Left forelimb (tissue), 1 donor: ENCODE measurements at places on chromosomes 12 and 14.
A peak's percentile ranks its signal among the peaks of the same experiment; 100 is the strongest.

DNA sequence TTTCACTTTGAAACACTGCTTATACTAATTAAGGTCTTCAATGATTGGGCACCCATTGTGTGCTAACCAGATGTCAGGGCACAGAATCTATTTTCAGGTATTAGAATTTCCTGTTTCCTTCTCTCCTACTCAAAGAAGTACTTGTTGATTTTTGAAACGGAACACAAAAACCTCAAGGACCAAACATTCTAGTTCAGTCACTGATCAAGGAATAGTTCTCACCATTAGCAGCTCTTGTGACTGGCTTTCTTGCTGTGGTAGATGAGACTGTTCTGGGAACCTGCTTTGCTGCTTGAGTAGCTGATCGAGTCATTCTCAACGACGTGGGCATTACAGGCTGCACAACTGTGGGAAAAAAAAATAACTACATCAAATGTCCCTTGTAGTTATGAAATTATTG, 11.0 kb downstream of the DLGAP5 start:
- no peak for DNase-seq

- no peak for DNase-seq
Measured at GRCh38 chr12:62882696-62883095, 52.3 kb downstream of the PPM1H start.

GRCh38 chr14:63701606-63702299, 26.1 kb downstream of the SGPP1 start:
- DNase-seq: no peak

DNA sequence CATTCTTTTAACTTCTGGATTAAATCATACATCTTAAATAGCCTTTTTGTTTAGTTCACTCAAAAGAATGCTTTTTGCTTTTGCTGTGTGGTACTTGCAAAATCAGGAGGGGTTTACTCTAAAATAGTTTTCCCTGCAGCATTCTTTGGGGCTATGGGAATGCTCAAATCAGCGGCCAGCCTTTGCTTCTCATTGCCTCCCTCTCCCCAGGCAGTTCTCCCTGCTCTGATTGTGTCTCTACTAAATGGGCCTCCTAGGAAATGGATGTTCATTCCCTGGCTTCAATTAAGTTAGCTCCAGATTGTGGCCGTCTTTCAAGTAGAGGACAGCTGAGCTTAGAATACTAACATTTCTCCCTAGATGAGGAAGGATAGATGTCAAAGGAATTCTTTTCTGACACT, 4.4 kb downstream of the TULP3 start:
- no peak for DNase-seq

GRCh38 chr12:116182359-116183063, 95.0 kb downstream of the MED13L start:
- DNase-seq: no peak

DNA sequence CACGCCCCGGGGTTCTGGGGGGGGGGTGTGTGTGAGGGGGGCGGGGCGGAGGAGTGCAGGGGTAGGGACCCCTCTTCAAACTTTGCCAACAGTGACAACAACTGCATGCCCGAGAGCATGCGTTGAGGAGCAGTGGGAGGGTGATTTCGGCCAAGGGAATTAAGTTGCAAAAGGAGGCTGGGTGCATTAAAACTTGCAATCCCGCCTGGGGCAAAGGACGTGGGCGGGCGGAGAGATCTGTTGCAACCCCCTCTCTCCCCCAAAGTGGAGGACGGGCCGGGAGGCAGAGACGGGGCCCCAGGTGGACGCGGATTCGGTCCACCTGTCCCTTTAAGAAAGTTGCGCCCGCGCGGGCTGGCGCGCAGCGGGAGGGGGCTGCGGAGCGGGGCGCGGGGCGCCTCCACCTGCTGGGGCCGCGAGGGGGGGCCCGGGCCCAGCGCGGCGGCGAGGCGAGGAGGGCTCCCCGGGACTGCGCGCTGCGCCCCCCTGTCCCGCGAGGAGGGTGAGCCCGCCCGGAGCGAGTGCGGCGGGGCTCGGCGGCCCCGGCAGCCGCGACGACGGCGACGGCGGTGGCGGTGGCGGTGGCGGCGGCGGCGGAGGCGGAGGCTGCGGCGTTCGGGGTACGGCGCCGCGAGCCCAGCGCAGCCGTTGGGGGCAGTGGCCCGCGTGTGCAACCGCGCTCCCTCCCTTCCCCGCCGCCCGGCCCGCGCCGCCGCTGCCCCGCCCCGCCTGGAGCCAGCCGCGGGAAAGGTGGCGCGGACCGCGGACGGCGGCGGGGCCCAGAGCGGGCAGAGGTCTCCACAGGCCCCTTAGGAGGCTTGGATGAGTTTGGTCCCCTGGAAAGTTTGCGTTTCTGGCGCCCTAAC, 530 bp upstream of the FOXN4 start:
- DNase-seq: no peak

- DNase-seq: peak; percentile 57
Measured at GRCh38 chr12:6295094-6295811, 15.2 kb upstream of the PLEKHG6 start.

- no peak for DNase-seq
Measured at GRCh38 chr12:106332536-106332935, 25.0 kb upstream of the POLR3B start.

DNA sequence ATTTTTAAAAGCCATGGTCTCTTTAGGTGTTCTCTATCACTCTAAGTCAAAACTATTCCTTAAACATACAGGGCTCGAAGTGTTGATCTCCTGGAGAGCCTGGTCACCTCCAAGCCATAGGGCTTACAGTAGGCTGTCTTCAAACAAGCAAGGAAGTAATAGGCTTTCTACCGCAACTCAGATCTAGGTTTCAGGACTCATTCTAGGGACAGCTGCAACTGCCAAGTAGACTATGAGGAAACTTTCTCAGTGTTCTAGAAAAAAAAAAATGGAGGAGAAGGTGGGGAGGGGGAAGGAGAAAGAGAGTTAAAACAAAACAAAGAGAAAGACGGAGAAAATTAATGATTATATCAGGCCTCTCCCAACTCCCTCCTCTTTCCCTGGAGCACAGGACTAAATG, 106.9 kb upstream of the ETV6 start:
- no peak for DNase-seq

- DNase-seq: peak; percentile 25
Measured at GRCh38 chr12:52310622-52311284, 10.4 kb downstream of the KRT83 start.

DNA sequence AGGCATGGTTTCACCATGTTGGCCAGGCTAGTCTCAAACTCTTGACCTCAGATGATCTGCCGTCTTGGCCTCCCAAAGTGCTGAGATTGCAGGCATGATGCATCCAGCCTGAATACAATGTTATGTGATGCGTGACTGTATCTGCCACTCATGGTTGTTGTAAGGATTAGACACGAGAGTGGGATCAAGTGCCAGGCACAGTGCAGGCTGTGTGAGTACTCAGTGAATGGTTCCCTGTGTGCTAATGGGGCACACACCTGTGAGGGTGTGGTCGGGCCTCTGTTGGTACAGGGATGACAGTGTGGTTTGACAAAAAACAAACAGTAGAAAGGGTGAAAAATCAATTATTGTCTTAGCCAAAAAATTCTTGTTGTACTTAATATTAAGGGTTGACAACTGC, 61.8 kb downstream of the TECPR2 start:
- DNase-seq: no peak

DNA sequence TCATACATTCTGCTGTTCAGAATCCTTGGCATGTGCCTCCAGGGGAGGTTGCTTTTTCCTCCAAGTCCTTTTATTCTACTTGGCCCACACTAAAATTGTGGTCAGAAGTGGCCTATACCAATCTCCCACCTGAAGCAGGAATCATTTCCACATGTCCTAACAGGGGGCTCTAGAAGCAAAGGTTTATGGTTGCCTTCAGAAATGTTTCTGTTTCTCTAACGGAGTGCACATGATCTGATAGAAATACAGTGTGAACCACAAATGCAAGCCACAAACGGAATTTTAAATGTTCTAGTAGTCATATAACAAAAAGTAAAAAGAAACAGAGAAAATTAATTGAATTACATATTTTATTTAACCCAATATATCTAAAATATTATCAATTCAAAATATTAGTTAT, 4.0 kb downstream of the PTGER2 start:
- DNase-seq: no peak

GRCh38 chr12:63045020-63045860, 105.8 kb downstream of the AVPR1A start:
- no peak for DNase-seq

- no peak for DNase-seq
Measured at GRCh38 chr12:6222078-6222654, 22.0 kb downstream of the CD9 start.

DNA sequence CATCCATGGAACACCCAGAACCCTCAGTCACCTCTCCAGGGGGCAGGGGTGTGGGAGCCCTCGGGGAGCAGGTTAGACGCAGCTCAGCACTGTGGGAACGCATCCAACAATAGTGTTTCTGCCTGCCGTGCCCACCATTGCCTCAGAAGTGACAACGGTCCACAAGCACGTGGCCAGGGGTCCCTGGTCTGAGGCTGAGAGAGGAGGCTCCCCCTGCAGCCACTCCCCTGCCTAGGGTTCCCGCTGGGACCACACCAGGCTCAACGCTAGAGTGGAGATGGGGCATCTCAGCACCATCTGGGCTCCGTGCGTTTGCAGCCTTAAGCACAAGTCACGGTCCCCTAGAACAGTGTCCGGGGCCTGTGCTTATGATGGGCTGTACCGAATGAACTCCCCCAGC, 62.7 kb downstream of the TESC start:
- DNase-seq: no peak

- DNase-seq: no peak
Measured at GRCh38 chr12:115223991-115224390, 540.0 kb upstream of the TBX3 start.

DNA sequence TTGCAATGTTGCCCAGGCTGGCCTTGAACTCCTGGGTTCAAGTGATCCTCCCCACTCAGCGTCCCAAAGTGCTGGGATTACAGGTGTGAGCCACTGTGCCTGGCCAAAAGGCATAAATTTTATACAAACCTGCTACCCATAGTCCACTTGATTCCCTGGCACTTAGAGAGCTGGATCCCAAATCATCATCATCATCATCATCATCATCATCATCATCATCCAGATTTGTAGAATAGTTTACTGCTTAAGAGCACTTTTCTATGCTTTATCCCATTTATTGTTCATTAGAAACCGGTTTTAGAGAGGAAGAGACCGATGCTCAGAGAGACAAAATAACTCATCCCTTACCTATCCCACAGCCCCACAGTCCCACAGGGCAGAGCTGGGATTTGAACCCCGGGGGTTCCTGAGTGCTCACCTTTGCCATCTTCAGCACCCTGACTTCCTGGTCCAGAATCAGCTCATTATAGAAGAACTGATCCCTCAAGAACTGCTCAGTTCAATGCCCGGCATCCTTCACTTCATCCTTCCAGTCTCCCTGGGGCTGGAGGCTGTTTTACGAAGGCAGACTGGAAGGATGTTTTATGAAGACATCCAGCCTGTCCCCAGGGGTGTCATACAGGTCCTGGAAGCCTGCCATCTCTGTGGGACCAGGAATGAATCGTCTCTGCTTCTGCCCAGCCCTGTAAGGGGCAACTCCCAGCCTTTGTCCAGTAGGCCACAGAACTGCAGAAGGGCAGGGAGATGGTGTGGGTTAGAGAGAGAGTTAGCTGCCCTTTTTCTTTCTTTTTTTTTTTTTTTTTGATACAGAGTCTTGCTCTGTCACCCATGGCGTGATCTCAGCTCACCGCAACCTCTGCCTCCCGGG, 20.2 kb upstream of the OASL start:
- no peak for DNase-seq

- no peak for DNase-seq
Measured at GRCh38 chr14:76343386-76343785, 32.6 kb upstream of the ESRRB start.

DNA sequence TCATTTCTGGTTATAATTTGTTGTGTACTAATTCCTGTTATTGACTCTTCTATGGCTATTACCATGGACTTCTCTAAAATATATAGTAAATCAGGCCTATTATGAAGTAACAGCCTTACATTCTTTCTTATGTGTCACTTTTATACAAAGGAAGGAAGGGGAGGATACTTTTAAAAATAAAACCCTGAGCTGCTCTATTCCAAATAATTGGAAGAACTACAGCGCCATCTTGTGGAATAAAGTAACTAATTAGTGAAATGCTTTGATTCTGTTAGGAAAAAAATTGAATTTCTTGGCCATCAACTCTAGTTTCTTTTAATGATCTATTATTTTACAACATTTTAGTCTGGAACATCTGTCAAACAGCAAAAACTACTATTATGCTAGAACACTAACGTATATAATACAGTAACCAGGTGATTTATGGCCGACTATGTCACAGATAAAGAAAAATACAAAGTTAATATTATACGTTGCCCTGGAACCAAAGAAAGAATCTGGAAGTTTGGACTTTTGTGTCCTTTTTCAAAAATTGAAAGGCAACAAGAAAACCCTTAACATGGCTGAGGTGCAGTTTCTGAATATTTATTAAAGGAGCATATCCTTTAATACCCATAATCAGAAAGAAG, 55.0 kb upstream of the NELL2 start:
- no peak for DNase-seq

GRCh38 chr12:63021116-63021515, 86.2 kb upstream of the PPM1H start:
- DNase-seq: no peak

GRCh38 chr12:119842380-119842779, 34.7 kb downstream of the CIT start:
- DNase-seq: no peak

- no peak for DNase-seq
Measured at GRCh38 chr14:77071938-77072388, 26.1 kb upstream of the CIPC start.

- peak; percentile 54 for DNase-seq
Measured at GRCh38 chr12:52043386-52044212, 7.6 kb upstream of the NR4A1 start.

- no peak for DNase-seq
Measured at GRCh38 chr12:76329159-76329558, 19.1 kb downstream of the BBS10 start.

GRCh38 chr14:37018571-37019240, 153.7 kb downstream of the SLC25A21 start:
- no peak for DNase-seq

- no peak for DNase-seq
Measured at GRCh38 chr12:23450810-23451209, 498.7 kb downstream of the SOX5 start.

DNA sequence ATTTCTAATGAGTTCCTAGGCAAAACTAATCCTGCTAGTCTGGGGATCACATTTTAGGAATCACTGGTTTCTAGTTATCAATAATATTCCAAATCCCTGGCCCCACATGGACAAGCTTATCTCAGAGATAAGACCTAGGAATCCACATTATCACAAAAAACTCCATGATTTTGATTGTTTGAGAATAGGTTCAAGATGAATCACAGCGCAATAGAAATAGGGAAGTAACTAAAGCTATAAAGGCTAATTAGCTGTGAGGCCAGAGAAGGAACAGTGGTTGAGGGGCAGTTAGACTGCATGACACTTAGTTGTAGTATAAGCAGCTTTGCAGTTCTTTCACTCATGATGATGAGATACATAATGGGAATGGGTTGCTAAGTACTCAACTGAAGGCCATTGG, 13.1 kb upstream of the ATP5F1B start:
- no peak for DNase-seq
